CD4-positive, alpha-beta T cell treated with Interferon alpha-2 for 1 hour (primary cell): ENCODE measurements at places on chromosomes 3 and 15.

DNA sequence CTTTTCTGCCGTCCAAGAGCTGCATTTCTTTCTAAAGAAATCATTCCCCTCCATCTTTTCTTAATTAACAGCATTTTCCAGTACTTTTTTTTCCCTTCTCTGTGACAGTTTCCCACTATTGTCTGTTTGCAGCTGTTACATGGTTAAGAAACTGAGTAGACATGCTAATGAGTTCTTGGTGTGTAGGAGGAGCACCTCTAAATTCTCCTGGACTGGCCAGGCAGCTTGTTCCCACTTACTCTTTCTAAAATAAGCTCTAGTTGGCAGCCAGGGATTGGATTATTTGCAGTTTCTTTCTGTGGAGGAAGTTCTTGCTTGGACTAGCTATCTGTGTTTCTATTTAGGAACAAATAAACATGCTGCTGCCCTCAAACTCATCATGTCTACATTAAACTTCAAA, 235.1 kb upstream of the GAP43 start:
- no peak for DNase-seq

GRCh38 chr3:48564022-48564421, 441 bp upstream of the UCN2 start:
- DNase-seq, result peak; percentile 80

GRCh38 chr3:170651260-170651845, 65.5 kb upstream of the SLC7A14 start:
- no peak for DNase-seq

GRCh38 chr3:144010371-144010770, 38.7 kb downstream of the DIPK2A start:
- DNase-seq, result no peak

- no peak for DNase-seq
These were observed 13.3 kb upstream of the SUSD5 start for GRCh38 chr3:33231756-33232465.

- DNase-seq, result no peak
These were observed 19.7 kb downstream of the ITGA11 start for GRCh38 chr15:68412218-68412617.

DNA sequence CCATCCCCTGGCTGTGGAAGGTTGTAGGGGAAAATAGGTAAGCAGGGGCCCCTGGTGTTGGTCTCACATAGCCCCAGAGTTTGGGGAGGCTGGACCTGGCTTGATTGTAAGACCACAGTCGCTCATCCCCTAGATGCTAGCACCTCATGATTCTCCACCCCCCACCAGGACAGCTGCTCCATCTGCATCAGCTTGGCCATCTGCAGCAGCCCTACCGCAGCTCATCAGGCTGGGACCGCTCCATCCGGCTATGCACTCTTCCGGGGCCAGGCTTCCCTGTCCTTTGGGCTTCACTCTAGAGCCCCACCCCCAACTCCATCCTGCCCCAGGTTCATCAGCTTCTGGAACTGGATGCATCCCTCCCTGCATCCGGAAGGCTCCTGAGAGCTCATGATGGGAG, 12.6 kb downstream of the SCN5A start:
- no peak for DNase-seq

DNA sequence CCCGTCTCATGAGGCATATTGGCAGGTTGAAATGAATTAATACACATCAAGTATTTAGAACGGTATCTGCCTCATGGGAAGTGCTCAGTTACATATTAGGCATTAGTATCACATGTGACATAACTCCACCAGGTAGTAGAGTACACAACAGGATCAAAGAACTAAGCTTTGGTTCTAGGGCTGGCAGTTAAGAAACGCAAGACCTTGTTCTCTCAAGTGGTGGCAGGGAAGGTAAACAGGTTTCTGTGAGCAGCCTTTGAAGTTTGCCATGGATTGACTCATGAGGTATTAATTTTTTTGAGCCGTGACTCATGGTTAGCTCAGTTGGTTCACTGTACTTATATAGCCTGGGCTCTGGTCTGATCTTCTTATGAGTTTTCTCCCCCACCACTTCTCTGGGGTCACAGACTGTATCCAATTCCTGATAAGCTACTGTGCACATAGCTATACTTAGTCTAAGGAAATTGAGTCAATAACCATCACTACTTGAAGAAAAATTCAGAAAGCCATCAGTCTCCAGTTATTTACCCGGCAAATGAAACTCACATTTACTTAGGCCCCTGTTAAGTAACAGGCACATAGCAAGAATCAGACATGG, 155.6 kb upstream of the STT3B start:
- DNase-seq, result peak; percentile 38

DNA sequence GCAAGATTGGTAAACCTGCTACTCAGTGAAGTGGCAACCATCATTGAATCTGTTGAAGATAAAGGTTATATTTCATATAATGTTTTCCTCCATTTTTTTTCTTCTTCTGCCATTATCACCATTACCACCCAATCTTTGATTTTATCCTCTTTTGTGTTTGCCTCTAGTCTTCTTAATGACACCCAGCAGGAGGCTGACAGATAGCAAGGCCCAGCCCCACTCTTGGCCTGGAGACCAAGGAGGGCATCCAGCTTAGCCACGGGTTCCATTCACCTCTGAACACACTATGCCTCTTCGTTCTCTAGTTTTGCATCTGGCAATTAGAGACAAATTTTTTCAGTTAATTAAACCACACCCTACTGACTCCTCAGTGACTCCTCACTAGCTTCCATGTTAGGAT, 129.7 kb downstream of the TPRG1 start:
- DNase-seq, result no peak

GRCh38 chr3:88584451-88584850, 434.7 kb downstream of the C3orf38 start:
- no peak for DNase-seq

DNA sequence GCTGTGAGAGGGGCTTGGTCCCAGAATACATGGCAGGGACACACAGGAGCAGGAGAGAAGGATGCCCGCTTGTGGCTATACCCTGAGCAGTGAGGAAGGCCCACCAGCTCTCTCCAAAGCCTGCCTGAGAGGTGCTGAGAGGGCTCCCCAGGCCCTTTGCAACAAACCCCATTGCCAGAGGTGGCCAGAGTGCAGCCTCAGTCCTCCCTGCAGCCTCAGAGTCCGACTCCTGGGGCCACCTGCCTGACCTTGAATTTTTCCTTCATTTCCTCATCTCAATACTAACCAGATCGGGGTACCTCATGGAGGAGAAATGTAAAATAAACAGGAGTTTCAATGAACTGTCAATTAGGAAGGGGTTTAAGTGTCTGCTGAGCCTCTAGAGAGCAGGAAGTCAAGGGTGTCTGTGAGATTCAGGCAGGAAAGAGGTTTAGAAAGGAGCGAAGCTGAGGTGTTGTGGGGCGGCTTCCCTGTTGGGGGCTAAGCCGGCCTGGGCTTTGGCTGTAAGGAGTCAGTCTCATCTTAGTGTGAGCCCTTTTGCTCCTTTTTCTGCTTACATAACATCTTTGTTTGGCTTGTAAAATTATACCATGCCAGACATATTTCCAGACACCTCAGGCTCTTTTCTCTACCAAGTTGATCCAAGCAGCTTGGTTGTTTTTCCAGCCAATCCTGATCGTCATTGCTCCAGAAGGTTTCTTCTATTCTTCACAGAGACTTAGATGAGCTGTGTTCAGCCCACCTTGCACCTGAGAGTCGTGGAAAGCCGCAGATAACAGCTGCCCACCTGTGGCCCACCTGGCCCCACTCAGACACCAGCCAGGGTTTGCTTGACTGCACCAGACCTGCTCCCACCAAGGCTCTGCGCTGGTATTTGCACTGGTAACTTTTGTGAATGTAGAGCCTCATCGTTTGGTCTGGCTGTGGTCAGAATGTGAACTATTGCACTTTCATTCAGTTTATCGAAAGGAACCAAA, 36.7 kb downstream of the CMTM7 start:
- DNase-seq, result peak; percentile 26

- DNase-seq, result no peak
These were observed 737.9 kb upstream of the BCHE start for GRCh38 chr3:166575161-166575560.

GRCh38 chr15:29822100-29822683, at the start of gene TJP1:
Gene TJP1 (minus strand): TSS chr15:29822468. CDS start chr15:29822028, 440 bp downstream.
- DNase-seq, result no peak

GRCh38 chr3:34219556-34219955, 421.1 kb downstream of the PDCD6IP start:
- DNase-seq, result no peak

DNA sequence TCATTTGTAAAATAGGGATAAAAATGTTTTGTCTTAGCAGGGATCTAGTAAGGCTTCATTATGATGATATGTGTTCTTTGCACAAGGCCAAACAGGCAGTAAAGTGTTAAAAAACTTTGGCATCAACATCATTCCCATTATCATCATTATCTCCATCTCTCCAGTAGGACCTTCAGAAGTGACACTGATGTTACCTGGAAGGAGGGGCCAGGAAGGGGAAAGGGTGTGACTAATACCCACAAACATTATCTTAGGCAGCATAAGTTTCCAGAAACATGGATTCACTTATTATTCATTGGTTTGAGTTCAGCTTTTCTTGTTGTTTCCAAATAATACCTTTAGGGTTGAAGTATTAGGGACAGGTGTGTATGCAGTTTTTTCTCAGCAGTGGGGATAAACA, 399.6 kb downstream of the PTPRG start:
- DNase-seq, result no peak

DNA sequence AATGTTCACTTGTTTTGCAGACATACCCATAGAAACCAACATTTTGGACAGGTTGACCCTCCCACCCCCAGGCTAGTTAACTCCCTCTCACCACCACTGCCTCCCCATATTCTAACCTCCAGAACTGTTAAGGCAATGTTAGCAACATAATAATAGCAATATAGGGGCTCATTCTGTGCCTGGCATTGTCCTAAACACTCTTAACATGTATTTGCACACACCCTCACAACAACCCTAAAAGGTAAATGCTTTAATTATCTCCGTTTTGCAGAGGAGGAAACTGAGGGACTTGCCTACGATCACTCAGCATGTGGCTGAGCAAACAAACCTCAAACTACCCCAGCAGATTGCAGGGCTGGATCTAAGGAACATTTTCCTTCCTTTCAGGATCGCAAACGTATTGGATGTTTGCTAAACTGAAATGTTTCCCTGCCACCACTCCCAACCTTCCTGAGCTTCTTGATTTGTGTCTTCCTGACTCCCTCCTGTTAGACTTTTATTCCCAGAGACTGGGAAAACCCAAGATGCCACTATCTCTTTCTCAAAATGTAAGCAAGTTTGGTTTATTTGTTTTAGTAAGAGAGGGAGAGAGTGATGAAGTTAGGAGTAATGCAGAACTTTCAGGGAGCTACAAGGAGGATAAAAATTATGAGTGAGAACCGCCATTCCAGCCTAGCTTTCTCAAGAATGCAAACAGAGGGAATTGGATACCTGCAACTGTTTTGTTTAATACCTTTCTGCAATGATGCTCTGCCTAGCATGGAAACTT, 1.3 kb downstream of the SCG5 start:
- no peak for DNase-seq

DNA sequence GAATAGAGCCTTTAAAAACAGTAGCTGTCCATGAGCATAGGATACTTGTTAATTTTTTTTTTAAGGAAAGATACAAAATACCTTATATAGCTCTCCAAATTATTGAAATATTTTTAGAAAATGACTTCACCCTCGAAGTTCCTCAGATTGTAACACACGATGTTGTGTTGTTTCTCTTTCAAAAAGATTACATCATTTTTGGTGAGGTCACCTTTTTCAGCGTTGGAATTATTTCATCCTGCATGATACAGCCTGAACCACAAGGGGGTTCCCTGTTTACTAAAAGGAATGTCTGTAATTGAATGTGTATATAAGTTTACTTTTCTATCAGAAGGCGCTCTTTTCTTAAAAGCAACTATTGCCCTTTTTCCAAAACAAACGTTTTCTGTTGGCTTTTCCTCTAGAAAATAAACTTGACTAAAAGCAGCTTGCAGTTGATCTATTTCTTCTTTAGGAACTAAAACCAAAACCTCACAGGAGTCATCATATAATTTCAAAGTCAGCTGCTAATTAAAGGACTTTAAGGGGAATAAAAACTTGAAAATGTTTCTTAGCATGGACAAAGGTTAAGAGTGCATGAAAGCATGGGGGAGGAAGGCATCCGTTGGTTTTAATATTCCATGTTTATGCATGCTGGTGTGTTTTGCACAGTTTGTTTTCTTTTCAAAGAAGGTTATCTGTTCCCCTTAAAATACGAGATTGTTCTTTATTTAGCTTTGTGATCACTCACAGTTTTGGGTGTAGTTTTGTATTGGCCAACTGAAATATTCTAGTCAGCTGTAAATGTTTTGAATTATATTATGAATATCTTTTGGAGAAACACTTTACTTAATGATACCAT, 29.4 kb downstream of the LYSMD4 start:
- peak; percentile 53 for DNase-seq

GRCh38 chr3:71930056-71930991, 145.4 kb upstream of the PROK2 start:
- no peak for DNase-seq

DNA sequence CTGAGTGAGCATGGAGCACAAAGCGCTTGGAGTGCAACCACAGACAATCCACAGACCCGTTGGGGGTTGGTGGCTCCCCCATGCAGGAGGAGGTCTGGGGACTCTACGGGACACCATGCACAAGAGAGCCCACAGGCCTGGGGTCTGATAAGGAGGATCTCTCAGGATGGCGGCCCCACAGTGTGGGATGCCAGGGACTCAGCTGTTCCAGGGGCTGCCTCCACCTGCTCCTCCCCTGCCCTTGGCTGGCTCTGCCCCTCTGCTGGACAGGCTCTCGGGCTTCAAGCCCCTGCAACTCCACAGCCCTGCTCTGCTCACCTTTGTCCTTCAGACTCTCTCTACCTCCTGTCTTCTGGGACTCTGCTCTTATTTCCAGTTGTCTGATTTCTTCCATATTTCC, 184.5 kb upstream of the CHRNA7 start:
- no peak for DNase-seq

- DNase-seq, result no peak
These were observed 4.9 kb downstream of the DUOXA2 start for GRCh38 chr15:45118996-45119395.

- no peak for DNase-seq
These were observed at the start of gene ENTPD3 for GRCh38 chr3:40387001-40387894. Gene ENTPD3 (plus strand): TSS chr3:40387184. CDS start chr3:40388058, 874 bp downstream.

DNA sequence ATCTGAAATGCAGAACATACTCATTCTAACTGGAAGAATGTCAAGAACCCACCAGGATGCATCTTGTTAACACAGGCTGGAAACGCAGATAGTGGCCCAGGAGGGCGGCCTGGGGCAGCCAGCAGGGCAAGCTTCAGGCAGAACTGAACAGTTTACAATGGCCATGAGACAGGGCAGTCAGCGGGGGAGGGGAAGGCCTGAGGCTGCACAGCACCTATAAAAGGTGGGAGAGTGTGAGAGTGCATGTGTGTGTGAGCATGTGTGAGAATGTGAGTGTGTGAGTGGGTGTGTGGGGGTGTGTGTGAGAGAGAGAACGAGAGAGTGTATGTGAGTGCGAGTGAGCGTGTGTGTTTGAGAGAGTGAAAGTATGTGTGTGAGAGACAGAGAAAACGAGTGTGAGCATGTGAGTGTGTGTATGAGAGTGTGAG, 26.8 kb upstream of the SLCO2A1 start:
- DNase-seq, result no peak
